ENCODE measurements at places on chromosomes 6 and 20.

- no peak for DNase-seq
Measured at GRCh38 chr6:139981768-139982181, 607.3 kb upstream of the CITED2 start.

- DNase-seq = peak; percentile 67
Measured at GRCh38 chr20:40741507-40742106, 52.6 kb upstream of the MAFB start.

DNA sequence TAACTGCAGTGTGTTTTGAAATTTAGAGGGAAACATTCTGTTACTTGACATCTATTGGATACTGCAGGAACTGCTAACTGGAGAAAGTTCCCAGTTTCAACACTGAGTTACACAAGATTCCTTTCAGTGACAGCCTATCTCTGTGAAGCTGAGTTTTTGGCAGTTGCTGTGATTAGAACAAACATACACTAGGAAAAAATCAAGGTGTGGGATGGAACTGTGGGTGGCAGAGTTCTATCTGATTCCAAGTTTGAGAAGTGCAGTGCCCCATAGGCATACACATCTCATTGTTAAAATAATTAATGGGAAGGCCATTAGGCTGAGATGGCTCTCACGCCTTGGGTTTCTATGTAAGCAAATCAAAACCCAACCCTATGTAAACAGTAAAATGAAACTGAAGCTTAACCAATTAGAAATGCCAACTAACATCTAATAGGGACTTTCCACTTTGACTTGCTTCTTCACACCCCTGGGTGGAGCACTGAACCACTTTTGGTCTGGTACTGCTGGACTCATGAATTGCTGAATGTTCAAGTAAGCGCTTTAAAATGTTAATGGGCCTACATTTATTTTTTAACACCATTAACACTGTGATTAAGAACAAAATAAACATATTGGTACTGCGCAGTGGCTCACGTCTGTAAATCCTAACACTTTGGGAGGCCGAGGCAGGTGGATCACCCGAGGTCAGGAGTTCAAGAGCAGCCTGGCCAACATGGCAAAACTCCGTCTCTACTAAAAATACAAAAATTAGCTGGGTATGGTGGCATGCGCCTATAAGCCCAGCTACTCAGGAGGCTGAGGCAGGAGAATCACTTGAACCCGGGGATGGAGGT, 55.2 kb upstream of the TBC1D7 start:
- no peak for DNase-seq

DNA sequence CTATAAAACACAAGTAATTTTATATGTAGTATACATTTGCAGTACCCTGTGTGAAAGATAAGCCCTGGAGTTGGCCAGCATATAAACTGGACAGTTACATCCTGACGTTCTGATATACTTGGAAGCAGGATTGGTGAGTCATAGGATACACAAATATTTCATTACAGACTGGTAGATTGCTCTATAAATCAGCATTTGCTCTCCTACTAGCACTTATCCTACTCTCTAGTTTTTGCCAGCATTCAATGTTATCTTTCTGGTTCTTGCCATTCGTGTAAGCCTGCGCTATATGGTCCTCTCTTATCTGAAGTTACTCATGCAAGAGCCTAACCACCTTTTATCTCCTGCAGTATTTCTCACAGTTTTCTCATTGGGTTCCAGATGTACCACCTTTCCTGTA, 680.2 kb upstream of the MMS22L start:
- DNase-seq = no peak

- DNase-seq = no peak
Measured at GRCh38 chr6:137869549-137870307, 2.7 kb downstream of the TNFAIP3 start.

GRCh38 chr20:4127344-4127743, 112.0 kb upstream of the RNF24 start:
- DNase-seq = peak; percentile 83

- no peak for DNase-seq
Measured at GRCh38 chr6:44608175-44608574, 220.7 kb downstream of the CDC5L start.

DNA sequence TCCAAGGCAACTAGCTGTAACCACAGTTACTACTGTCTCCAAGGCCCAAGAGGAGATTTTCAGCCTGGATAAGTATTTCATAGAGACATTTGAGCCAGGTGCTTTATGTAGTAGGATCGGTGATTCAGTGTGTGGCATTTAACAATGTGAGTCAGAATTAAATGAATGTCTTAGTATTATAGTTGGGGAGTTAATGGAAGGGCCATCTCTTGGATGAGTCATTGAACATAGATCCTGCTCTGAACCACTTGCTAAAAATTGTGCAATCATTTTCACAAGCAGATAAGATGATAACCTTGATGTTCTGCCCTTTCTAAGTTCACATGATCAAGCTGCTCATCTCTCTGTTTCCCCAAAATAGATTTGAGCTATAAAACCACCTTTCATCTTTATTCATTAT, 668.9 kb upstream of the CITED2 start:
- DNase-seq = no peak

DNA sequence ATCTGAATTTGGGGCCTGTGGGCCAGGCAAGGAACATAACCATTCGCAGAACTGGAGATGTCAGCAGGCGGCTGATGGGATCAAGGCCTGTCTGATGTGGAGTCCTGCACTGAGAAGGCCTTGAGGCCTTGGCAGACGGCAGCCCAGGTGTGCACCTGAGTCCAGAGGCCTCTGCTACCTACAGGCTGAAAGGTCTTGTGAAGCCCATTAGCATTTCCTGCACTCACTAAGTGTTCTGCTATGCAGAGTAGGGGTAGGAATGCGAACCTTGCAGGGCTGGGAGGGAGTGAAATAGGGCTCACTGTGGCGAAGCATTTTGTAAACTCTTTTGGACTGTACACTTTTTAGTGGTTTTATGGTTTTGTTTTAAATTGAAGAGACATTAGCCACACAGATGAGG, 48.3 kb upstream of the RNF24 start:
- no peak for DNase-seq

DNA sequence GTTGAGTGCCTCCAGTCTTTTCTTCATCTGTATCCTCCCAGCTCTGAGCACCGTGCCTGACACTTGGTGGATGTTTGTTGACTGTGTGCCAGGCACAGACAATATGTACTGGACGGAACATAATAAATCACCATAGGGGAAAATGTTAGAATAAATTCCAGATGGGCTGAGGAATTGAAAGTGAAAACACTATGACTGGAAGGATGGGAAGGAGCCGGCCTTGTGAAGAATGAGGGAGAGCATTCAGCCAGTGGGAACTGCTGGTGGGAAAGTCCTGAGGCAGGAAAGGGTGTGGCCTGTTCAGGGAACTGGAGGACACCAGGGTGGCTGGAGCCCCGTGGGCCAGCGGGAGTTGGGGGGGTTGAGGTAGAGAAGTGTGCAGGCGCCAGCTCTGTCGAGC, 75.4 kb downstream of the MTHFD1L start:
- no peak for DNase-seq

DNA sequence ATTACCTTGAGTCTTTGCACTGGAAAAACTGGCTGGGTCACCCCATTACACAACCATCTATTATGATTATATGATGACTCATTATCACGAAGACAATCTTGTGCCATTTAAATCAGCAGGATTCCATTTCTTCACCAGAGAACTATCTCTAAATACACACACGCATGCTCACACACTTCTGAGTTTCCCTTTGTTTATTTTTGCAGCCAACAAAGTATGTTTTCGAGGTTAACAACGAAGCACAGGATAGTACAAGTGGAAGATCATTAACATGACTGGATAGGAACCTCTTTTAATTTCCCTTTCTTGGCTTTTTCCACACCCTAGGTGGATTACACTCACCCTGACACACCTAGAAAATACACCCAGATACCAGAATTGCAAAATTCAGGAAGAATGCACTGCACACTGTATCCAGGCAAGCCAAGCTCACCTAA, 18.9 kb downstream of the PERP start:
- peak; percentile 27 for DNase-seq

DNA sequence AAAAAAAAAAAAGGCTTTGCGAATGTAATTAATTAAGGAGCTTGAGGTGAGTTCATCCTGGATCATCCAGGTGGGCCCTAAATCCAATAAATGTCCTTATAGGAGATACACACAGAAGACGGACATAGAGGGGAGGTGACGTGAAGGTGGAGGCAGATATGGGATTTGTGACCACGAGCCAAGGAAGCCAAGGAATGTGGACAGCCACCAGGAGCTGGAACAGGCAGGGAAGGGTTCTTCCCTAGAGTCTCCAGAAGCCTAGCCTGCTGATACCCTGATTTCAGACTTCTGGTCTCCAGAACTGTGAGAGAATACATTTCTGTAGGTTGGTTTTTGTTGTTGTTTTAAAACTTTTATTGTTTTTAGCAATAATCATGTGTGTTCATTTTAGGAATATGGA, 6.7 kb upstream of the ATRN start:
- DNase-seq = no peak

GRCh38 chr20:35617397-35618262, 2.0 kb downstream of the SPAG4 start:
- DNase-seq = peak; percentile 79

- DNase-seq = no peak
Measured at GRCh38 chr6:14381829-14382677, 264.5 kb downstream of the CD83 start.

- DNase-seq = peak; percentile 49
Measured at GRCh38 chr6:26537160-26537845, 863 bp upstream of the HMGN4 start.

DNA sequence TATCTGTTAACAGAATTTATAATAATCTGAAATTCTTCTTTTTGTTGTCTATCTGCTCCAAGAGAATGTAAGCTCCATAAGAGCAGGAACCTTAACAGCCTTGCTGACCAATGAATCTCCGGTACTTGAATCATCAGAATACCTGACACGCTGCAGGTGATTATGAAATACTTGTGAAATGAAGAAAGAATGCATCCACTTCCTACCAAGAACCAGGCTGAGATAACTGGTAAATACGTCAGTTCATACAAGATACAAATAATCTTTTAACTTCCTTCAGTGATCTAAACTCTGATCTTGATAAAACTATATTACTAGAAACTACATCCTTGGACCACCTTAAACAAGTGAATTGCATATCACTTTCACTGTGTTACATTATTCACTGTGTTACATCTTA, 116.2 kb downstream of the MAP3K5 start:
- no peak for DNase-seq

DNA sequence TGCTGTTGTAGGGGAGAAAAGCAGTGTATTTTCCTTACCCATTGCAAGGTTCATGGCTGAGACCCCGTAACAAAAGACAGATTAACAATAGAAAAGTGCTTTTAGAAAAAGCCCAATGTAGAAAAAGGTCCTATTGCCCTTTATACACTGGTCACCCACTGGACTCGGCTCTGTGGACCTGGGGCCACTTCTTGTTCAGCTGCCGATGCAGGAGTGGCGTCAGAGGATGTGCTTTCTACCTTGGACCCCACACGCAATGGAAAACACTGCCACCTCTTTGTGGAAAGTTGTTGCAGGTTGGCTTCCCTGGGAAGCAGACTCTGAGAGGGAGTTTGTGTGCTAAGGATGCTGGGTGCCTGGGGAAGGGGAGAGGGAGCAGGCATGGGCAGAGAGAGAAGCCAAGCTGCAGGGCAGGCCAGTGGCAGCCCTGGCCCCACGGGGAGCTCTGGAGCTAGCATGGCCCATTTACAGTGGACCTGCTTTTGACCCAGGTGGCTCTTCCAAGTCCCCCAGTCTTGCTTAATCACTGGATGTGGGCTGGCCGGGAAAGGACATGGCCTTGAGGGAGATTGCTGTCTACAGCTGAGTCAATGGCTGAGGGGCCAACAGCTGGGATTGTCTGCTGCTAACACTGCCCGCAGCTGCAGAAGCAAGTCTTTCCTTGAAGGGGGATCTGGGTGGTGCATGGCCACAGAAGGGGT, 142.9 kb downstream of the CDC5L start:
- DNase-seq = no peak

GRCh38 chr6:50868466-50868865, 49.8 kb downstream of the TFAP2B start:
- DNase-seq = no peak

- no peak for DNase-seq
Measured at GRCh38 chr6:122683989-122684651, 73.9 kb downstream of the PKIB start.

DNA sequence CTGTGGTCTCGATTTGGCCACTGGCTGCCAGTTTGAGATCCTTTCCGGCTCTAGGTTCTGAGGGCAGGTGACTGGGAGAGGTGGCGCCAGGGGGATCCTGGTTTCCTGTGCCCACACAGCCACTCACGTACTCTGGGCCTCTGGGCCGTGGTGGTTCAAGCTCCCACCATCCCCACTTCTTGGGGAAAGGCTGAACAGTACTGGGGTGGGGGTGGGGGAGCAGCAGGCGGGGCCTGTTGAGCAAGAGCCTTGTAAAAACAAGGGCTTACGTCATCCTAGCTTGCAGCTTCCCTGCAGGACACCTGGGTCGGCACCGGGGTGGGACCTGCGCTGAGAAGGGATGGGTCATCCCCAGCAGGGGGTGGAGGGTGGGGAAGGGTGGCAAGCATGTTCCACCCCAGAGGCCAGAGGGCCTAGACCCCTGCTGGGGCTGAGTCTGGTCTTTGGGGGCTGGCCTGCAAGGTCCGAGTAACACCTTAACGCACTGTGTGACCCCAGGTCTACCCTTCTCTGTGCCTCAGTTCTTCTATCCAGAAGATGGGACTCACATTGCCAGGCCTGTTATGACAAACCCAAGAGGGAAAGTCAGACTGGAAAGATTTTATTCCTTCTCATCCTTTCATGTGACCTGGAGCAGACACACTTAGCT, 3.1 kb upstream of the CEBPB start:
- peak; percentile 63 for DNase-seq

DNA sequence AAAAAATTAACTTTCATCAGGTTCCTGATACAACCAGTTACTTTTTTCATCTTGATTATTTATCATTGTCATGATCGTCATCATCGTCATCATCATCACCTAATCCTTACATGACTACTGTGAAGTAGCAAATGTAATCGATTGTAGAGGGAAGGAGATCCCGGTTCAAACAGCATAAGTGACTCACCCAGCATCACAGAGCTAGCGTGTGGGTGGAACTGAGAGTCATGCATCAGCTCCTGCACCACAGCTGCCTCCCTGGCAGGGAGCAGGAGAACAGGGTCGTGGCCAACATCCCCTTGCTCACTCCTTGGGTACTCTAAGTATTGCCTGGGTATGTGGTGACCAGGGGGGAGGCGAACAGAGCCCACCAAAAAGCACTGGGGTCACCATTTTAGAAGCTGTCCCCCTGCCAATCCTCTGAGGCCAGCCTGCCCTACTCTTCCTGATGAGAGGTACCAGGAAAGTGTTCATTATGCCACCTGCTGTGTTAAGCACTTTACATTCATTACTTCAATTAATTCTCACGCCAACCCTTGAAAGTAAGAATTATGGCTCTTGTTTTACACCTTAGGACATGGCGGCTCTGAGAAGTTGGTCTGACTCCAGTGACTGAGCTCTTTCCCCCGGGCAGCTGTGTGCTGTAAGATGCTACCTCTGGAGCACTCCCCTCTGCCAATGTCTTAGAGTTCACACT, 425.2 kb downstream of the CD83 start:
- no peak for DNase-seq

DNA sequence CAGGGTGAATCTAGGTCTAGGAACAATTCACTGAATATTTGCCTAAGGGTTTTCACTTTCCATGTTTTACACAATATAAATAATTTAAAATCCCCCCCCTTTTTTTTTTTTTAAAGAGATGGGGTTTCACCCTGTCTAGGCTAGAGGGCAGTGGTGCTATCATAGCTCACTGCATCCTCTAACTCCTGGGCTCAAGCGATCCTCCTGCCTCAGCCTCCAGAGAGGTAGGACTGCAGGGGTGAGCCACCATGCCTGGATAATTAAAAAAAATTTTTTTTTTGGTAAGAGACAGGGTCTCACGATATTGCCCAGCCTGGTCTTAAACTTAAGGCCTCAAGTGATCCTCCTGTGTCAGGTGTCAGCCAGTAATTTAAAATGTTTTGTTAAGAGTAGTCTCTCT, 17.8 kb downstream of the QKI start:
- DNase-seq = no peak

All from T47D (cell line).